Lower leg skin (tissue), 4 donors: ENCODE measurements at places on chromosomes 6 and 20.

DNA sequence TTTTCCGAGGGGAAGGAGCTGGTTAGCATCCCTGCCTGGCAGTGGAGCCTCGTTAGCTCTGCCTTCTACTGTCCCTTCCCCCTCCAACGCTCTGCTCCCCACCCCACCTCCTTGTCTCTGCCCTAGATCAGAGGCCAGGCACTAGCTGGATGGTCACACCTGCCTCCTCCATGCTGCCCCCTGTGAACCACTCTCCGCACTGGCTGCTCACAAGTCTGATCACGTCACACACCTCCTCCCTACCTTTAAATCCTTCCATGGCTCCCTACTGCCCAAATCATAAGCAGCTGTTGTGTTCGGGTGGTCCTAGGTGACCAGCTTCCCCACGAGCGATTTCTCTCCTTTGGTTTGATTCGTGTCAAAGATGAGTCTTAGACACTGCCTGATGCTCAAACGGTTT lies 71.3 kb downstream of the CHMP4B start:
- no peak for DNase-seq

DNA sequence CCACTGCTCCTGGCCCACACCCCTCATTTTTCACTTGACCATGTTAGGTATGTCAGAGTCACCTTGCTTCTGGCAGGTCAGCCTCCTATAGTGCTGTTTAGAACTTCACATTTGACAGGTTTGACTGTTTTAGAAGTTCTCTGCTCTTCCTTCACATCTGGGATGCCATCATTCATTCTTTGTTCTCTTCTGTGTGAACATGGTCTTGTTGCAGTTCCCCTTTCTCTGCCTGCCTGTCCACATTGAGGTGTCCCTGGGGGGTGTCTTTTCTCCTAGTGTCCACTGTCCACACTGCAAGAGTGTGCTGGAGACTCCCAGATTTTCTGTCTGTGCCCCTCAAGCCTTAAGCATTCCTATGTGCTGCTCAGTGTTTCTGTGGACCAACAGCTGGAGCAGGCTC lies 89.5 kb downstream of the JARID2 start:
- no peak for DNase-seq

GRCh38 chr6:168415993-168416530 lies 24.9 kb upstream of the SMOC2 start:
- DNase-seq, result no peak

GRCh38 chr20:6959900-6960312 lies 192.4 kb downstream of the BMP2 start:
- DNase-seq, result no peak

DNA sequence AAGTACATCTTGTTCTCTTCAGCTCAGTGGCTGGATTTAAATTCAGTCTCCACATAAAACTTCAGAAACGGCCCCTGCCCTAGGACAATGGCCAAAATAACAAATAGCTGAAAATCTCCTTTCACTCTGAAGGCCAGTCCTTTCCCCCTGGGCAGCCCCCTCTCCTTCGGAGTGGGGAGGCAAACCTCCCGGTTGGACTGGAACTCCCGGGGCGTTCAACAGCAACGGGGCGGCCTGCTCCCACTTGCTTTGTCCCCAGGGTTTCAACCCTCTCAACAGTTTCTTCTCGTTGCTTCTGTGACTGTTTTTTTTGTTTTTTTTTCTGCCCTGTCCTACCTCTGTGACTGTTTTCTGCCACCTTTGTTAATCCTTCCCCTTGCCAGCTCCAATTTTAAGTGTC lies 102.6 kb upstream of the DUSP22 start:
- DNase-seq, result no peak

DNA sequence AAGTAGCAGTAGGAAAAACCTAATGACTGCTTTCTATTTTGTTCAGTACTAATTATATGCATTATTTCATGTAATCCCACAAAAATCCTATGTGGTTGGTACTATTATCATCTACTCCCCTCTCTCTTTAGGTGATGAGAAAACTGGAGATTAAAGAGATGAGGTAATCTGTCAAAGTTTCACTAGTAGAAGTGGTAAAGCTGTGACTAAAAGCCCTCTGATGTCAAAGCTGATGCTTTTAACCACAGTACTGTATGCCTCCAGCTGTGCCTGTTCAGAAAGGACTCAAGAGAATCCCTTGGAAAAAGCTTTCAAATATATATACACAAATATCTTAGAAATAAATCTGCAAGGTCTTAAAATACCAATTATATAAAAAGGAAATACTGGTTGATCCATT lies 38.0 kb downstream of the PHIP start:
- DNase-seq, result no peak

DNA sequence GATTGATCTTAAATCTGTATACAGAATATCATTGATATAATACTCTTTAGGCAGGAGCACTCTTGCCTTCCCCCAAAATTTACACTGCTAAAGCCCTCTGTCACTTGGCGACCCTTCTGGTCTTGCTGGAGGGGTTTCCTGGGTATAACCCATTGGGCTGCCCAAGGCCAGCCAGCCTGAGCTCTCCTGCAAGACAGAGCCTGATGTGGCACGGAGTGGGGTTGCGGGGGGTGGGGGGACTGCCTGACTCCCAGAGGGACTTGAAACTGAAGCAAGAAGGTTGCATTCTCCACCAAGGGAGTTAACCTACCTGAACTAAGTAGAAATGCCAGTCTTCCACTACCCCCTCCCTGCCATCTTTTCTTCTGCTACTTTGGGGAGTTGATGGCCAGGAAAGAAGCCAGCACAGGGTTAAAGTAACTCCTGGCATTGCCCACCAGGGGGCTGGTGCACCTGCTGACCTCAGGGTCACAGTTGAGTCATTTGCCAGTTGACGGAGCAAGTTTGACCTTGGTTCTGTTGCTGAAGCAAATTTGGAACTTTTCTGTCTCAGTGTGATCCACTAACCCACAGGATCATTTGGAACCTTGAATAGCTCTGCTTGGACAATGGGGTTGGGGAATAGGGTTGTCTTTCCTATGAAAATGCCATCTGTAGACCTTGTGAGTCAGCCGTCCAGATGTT lies 79.4 kb downstream of the ASXL1 start:
- no peak for DNase-seq

GRCh38 chr6:168170841-168171601 lies 92.0 kb upstream of the FRMD1 start:
- DNase-seq, result no peak

GRCh38 chr6:3309391-3310050 lies 50.8 kb downstream of the PSMG4 start:
- DNase-seq, result no peak

DNA sequence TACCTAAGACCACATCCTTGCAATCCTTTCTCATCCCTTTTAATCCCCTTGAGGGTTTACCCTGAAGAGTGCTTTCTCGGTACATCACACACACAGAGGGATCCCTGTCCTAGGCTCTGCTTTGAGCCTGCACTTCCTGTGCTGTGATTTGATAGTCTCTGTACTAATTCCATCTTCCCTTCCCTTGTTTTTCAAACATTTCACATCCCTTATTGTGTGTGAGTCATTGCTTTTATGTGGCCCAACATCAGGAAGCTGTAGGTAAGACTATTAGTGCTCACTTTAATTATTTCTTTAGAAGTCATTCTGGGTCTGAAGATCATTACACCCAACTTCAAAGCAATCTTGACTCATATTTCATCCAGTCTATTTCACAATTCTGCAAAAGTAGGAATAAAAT lies 57.2 kb upstream of the ANKEF1 start:
- no peak for DNase-seq

DNA sequence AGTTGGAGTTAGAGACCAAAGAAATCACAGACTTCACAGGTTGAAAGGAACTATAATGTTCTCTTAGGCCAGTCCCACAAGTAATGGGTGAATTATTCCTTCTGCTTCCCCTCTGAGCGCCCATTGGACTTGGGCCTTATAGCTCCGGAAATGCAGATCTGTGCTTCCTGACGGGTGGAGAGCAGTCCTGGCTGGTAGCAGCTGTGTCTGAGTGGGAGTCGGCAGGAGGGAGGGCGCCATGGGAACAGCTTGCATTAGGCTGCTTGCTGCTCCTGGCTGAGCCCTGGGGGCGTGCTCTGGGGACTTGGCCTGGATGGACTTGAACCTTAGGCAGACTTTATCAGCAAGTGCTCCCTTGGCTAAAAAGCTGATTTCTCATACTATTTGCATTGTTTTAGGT lies 18.4 kb upstream of the NUP153 start:
- DNase-seq, result no peak
